COR-L47 (cell line): ENCODE measurements at places on chromosomes 5 and 9.

- no peak for DNase-seq
Measured at GRCh38 chr9:111158999-111159398, 120.7 kb upstream of the LPAR1 start.

- DNase-seq = no peak
Measured at GRCh38 chr5:158700231-158701006, 399.3 kb downstream of the EBF1 start.

DNA sequence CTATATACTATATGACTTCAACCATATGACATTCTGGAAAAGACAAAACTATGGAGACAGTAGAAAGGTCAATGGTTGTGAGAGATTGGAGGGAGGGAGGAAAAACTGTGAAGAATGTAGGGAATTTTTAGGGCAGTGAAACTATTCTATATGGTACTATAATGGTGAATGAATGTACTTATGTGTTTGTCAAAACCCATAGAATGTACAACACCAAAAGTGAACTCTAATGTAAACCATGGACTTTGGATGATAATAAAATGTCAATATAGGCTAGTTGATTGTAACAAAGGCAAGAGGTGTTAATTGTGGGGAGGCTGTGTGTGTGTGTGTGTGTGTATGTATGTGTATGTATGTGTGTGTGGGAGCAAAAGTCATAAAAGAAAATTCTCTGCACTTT lies 10.8 kb upstream of the STOM start:
- no peak for DNase-seq

- no peak for DNase-seq
Measured at GRCh38 chr5:136006761-136007251, 22.0 kb upstream of the TGFBI start.

- no peak for DNase-seq
Measured at GRCh38 chr9:110125207-110125751, 82.7 kb downstream of the C9orf152 start.

DNA sequence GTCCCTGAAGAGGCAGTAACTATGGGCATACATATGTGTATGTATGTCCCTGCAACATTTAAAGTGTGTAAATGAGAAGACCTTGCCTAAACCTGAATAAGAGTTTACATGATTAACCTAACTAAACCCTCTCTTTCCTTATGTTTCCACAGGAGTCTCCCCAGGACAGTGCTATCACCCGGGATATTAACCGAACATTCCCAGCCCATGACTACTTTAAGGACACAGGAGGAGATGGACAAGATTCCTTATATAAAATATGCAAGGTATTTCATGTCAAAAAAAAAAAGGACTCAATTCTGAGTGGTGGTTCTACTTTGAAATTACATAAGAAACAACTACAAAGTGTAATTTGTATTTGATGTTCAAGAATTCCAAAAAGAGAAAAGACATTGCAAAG lies 31.7 kb downstream of the GPR21 start:
- no peak for DNase-seq

DNA sequence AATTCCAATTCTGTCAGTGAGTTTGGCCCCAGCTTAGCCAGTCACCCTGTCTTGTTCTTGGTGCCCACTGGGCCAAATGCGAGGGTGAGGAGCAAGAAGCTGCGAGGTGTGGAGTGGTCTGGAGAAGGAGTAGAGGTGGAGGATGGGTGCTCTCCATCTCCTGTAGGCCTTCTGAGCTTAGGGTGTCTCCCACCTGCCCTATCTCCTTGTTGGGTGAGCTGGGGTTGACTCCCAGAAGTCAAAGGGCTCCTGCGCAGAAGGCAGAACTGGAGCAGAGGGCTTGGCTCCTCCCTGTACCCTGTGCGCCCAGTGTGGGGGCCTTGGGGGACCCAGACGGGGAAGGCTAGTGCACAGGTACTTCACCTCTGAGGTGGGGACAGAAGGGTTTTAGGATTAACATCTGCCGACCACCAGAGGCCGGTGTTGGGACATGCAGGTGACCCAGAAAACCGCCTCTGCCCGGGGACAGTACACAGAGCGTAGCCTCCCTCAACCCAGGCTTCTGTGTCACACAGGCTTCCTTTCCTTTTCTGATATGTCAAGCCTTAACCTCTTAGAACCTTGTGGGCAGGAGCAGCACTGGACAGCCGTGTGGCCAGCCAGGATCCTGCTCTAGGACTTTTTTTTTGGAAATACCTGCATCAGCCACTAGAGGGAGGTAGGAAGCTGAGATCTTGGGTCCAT lies 16.9 kb downstream of the IL5 start:
- peak; percentile 52 for DNase-seq

- no peak for DNase-seq
Measured at GRCh38 chr5:78563621-78564020, 85.0 kb downstream of the LHFPL2 start.

DNA sequence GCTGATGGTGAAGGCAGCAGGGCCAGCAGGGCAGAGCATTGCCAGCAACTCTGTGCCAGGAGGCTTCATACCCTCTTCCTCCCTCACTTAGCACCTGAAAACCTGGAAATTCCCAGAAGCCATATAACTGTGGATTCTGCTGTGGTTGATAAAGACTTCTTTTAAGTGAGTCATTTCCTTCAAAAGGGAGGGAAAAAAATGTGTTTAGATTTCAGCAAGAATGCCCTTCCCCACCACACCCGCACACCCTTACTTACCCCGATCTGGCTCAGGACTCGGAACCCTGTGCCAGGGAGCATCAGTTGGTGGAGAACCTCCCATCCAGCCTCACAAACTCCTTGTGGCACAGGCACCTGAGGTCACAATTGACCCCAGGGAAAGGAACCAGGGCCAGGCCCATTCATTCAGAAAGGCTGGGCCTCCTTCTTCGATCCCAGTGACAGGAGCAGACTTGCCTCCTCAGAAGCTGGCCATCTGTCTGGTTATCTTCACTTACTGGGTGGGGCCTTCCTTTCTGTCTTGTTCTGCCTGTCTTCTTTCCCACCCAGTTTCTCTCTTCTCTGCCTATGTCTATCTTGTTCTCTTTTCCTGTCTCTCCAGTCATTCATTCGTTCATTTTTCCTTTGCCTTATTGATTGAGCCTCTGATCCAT lies 62.6 kb downstream of the PLAC8L1 start:
- no peak for DNase-seq

GRCh38 chr9:124849801-124850200 lies 3.5 kb upstream of the WDR38 start:
- no peak for DNase-seq

DNA sequence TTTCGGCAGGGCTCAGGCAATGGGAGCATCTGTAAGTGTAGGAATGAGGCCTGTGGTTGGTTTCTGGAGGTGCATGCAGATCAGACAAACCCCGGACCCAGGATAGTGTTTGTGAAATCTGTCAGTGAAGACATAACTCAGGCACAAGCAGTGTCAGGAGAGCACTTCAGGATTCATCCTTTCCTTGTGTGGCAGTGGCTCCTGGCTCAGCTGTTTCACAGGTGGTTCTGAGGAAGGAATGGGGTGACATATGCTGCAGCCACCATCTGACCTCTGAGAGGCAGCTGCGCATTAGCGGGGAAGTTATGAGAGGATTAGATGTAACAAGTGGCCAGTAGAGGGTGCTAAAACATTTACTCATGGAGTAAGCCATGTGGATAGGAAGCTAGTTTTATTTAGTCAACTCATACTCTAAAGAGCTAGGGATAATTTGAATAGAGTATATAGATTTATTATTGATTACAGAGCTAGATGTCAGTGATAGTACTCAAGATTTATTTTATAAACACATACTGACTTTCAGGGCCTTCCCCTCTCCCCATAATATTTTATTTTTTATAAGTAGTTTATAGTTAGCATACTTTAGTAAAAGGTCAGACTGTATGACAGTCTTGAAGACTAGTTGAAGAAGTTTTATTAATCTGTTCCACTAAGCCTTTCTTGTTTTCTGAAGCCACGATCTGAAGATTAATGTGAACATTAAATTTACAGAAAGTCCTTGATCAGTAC lies 28.4 kb downstream of the NNT start:
- DNase-seq = peak; percentile 76

GRCh38 chr9:115034801-115035200 lies 83.2 kb downstream of the TNC start:
- DNase-seq = no peak

DNA sequence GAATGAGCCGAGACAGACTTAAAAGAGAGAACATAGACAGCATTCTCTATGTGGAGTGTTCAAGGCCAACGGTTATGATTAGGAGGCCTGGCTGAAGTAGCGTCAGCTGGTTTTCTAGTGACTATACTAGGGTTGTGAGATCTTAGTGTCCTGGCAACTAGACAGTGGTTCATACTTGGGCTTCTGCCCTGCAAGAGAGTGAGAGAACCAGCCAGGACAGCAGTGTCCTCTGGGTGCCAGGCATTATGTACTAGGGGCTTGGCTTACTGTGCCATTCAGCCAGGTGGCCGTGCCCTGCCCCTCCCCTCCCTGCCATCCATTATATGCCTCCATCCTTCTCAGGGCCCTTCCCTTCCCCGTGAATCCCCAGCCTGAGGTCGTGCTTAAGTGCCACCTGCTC lies 56.8 kb downstream of the TRIO start:
- DNase-seq = peak; percentile 80

DNA sequence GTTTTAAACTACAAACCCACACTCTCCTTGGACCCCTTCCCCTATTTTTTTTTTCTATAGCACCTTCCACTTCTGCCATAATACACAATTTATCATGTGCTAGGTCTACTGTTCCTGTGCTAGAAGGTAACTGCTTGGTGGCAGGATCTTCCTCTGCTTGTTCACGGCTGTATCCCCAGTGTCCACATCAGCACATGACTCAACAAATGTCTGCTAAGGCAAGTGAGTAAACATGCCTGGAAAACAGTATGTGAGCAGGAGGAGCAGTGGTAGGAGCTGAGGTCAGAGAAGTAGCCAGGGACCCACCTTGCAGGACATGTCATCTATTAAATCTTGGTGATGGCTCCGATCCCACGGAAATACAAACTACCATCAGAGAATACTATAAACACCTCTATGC lies 79.4 kb downstream of the AUH start:
- DNase-seq = no peak

GRCh38 chr5:119862619-119863018 lies 233.3 kb downstream of the FAM170A start:
- DNase-seq = no peak

DNA sequence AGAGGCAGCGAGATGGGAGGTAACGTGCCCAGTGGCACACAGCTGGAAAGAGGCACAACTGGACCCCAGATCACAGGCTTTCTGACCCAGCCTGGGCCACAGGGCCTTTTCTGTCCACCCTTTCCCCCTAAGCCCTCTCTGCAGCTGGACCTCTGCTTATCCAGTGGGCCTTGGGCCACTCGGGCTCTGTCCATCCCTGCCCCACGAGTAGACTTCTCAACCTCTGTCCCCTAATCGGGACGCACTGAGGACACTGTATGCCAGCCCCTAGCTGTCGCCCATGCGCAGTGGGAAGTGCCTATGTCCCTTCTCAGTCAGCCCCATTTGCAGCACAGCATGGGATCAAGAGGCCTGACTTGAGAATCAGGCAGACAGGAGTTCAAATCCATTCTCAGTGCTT lies 65.6 kb upstream of the NEURL1B start:
- DNase-seq = no peak

DNA sequence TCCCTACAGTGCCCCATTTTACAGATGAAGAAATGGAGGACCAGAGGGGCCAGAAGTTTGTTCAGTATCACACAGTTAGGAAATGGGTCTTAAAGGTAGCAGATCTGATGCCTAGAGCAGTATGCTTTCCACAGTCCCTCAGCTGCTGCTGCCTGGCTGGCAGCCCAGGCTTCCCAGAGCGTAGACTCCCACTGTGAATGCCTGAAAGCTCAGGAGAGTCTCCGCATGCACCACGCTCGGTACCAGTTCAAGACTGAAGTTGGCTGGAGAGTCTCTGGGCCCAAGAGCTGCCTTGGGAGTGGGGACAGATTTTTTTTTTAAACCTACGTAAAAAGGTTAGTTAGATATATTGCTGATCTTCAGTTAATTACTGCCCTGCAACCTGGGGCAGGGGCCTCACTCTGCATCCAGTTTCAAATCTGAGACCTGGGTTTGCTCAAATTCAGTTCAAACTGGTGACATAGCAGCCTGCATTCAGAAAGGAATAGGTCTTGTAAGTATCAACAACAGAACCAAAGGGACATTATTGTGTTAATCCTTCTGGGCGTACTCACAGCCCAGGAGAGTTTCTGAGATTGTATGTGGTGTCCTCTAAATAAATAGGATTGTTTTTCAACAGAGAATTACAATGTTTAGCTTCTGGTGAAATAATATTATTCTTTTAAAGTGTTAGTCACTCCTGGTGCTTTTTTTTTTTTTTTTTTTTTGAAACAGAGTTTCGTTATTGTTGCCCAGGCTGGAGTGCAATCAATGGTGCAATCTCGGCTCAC lies 8.3 kb downstream of the NANS start:
- no peak for DNase-seq

DNA sequence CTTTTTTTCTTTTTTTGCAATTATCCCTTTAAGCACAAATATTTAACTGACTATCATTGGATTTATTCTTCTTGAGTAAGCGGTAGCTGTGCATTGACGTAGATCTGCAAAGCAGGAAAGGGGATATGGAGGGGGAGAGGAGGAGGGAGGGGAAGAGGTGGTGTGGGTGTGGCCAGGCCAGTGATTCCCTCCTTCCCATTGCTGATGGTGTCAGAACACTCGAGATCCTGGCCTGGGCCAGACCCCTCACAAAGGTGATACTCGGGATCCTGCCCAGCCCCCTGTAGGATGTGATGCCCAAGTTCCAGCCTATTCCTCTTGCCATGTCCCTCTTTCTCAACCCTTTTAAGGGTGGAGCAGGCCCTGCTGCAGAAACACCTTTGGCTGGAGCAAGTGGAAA lies 9.9 kb downstream of the SLC36A3 start:
- no peak for DNase-seq

- DNase-seq = no peak
Measured at GRCh38 chr5:178349075-178349511, 116.5 kb upstream of the PHYKPL start.

GRCh38 chr5:61084658-61085057 lies 77.6 kb downstream of the SMIM15 start:
- DNase-seq = no peak

DNA sequence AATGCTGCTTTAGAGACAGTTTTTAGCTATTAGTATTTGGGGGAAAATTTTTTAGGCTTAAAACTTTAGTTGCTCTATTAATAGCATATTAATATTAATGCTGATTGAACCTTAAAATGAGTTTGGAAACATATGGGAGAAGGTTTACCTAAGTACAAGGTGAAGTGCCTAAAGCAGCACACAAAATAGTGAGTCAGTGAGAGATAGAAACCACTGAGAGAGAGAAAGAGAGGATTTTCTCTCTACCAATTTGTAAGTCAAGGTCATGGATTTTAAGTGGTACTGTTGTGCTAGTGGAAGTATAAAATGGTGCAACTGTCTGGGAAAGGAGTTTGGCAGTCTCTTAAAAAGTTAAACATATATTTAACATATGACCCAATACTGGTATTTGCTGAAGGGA lies 64.9 kb downstream of the MARCHF3 start:
- no peak for DNase-seq

- DNase-seq = no peak
Measured at GRCh38 chr9:78397045-78397444, 100.1 kb downstream of the PSAT1 start.

GRCh38 chr5:159273923-159274322 lies 10.8 kb downstream of the UBLCP1 start:
- no peak for DNase-seq
